Effector CD8-positive, alpha-beta T cell (primary cell): ENCODE measurements at places on chromosomes 6 and 20.

DNA sequence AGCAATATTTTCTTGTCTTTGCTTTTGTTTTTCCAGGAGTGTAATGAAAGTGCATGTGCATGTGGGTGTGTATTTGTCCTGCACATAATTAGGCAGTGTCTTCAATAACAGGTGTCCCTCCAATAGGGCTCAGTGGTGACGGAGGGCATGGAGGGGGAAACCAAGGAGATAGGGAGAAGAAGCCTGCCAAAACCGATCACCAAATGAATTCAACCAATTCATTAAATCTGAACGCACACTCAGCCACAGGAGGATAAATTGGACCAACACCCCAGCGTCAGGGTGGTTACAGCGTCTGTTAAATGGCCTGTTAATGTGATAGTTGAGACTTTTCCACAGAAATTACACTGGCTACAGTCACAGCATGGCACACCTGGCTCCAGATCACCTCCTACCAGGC, 527.6 kb downstream of the CD83 start:
- DNase-seq = no peak

DNA sequence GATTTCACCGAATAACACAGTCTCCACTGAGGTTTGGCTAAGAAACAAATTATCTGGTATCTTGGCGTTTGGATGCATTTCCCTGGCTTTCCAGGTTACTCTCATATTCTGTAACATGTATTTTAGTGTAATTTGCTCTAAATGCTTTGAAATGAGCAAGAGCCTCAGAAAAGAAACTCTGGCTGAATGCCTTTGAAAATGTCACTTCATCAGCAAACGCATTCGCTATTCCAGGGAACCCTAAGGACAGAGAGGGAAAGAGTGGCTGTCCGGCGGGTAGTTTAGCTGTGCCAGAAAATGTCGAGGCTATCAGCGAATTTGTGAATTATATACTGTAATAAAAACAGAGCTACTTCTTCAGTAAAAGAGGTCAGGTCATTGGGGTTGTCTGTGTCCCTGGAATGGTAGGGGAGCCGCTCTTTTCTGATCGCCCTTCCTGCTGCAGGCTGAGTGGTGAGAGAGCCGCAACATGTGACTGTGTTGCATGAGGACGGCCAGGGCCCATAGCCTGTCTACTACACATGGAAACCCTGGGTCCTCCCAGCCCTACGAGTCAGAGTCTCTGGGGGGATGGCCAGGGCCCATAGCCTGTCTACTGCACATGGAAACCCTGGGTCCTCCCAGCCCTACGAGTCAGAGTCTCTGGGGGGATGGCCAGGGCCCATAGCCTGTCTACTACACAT, 57.3 kb downstream of the SMOC2 start:
- no peak for DNase-seq

GRCh38 chr6:15296735-15297134, 50.9 kb downstream of the JARID2 start:
- no peak for DNase-seq

GRCh38 chr6:104699593-104700329, 160.0 kb downstream of the HACE1 start:
- DNase-seq = no peak

DNA sequence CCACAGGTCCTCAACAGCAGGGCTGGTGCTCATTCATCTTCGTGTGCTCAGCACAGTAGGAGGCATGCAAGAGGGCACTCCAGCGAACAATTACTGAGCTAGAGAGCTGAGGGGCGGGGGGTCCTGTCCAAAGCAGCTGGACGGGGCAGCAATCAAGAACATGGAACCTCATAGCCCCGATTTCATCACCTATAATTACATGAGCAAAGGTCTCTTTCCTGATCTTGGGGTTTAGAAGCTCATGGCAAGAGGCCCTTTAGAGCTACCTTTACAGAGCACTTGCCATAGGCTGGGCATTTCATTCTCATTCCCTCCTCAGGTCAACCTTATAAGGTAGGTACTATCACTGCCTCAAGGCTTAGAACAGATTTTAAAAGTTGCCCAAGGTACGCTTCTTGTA, 10.4 kb downstream of the MOCS1 start:
- no peak for DNase-seq

DNA sequence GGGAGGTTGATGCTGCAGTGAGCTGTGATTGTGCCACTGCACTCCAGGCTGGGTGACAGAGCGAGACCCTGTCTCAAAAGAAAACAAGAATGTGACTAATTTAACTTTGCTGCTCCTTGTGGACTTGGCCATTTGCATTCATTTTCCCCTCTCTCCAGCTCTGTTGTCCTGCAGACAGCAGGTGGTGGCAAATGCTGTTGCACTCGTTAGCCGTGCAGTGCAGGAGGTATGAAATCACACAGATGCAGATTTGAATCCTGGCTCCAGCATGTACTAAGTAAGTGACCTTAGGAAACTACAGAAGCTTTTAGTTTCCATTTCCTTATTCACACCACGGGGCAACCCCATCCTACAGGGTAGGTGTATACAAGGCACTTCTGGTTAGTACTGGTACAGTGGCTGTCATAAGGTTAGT, 9.6 kb upstream of the BEND3 start:
- no peak for DNase-seq

DNA sequence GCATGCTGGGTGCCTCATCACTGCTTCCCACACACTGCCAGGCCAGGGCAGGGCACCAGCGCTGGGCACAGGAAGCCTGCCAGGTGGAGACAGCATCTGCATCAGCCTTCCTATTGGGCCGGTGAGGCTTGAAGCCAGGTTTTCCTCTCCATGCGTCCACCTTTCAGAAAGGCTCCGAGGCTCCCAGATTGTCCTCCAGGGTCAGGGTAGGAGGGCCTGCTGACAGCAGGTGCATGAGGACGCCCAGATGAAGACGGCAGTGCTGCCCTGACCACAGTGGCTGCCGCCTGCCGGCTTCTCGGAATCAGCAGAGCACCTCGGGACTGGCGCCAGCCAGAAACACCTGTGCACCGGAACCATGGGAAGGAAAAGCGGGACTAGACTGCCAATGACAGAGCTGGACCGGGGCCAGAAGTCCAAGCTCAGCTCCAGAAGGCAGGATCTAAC, 170.5 kb upstream of the CST7 start:
- DNase-seq = no peak

GRCh38 chr20:25686081-25687067, 10.3 kb downstream of the ZNF337 start:
- no peak for DNase-seq

DNA sequence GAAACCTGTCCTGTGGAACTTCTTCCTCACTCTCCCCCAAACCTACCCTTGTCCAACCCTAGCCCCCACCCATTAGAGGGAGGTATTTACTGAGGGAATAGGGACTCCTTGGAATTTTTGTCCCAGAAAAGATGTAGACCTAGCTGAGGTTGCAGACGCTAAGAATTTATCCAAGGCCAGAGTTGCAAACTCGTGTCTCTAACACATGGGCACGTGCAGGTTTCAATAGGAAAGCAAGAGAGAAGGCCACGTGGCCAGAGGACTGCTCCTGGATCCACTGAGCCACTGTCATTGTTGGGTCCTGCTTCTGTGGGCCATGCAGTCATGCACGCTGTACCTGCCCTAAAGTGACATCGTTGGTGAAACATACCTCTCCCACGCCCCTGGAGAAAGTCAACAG, 243.4 kb upstream of the KCNG1 start:
- no peak for DNase-seq

GRCh38 chr6:53014744-53015143, 19.7 kb upstream of the GSTA4 start:
- DNase-seq = no peak

DNA sequence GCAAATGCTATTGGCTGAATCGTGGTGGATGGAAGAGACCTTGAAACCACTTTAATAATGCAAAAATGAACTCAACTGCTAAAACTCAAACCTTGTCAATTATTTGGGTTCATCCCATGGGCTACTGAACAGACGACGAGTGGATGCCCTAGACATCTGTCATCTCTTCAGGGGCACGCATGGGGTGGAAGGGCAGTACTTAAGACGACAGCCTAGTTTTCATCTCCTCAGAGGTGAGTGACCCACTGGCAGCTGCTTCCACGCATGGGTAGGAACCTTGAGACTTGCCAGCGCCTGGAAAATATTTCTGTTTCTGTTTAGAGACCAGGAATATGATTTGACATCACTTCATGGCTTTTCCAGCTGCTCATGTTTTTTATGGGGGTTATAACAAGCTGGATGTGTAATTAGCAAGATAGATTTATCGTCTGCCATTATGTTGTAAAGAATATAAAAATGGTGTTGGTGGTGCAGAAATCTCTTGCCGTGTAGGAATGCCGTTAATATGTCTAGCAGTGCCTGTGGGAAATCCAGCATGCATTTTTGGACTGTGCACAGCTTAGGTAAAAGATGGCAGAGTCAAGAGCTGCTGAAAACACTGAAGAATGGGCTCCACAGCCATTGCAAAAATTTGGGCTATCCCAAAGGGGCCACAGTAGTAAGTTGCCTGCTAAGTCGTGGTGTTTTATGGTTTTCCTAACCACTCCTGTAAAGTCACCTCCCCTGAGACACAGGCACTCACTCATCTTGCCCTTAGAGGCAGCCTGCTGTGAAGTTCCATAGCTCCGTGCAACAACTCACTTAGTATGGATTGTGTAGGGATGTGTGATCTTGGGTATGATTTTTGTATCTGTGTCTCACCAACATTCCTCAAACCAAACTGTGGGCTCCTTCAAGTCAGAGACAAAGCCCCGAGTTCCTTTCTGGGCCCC, 203.3 kb downstream of the EYA2 start:
- no peak for DNase-seq

DNA sequence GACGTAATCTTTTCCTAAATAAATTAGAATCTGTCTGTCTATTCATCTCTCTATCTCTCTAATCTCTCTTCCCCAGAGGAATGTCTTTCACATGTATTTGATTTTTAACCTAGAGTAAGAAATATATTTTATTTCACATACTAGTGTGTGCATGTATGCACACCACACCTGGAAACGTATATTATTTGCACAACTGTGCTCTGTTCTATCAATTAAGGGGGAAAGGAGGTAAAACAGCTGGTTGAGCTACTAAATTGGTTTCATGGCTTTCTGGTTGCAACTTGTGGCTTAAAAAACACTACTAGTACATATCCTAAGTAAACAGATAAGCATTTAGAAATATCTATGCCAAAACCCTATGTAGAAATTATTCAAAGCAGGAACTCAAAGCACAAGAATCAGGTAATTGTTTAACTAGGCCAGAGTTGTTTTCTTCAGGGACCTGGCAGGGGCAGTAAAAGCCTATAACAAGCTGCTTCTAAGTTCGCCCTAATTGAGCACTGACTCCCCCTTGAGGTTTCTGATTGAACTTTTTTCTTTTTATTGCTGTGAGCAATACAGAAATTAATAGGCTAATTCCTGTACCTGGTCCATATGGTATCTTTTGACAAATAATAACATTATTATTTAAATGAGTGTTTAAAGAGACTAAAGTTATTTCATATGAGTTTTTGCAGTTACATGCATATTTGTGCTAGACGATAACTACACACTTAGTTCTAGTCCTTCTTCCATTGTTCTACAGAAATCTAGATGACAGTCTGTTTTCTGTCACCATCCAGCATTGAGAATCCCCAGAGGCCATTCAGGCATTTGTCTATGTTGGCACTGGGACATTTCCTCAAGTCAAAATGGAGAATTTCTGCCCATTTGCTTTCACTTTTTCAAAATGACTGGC, 88.6 kb downstream of the MCHR2 start:
- DNase-seq = no peak

DNA sequence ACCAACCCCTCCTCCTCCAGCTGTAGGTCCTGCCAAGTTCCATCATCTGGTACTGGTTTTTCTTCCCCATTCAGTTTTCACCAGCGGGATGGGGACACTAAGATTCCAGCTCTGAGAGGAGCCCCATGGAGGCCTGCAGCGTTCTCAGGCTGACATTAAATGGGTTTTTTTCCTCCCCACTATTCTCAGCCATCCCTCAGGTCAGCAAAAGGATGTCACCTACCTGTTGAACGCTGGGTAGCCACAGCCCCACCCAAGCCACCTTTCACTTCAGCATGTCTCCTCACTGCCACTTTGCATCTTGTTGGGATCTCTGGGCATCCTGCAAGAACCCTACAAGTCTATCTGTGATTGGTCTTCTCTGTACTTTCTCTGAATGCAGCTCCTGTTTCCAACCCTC, 6.8 kb downstream of the KCNK17 start:
- no peak for DNase-seq

DNA sequence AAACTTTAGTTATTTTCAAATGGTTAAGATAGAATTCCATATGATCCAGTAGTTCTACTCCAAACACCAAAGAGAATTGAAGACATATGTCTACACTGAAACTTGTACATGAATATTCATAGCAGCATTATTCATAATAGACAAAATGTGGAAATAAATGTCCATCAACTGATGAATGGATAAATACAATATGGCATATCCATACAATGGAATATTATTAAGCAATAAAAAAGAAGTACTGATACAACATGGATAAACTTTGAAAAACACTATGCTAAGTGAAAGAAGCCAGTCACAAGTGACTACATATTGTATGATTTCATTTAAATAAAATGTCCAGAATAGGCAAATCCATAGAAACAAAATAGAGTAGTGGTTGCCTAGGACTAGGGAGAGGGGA, 33.6 kb upstream of the TRAF3IP2 start:
- DNase-seq = no peak

DNA sequence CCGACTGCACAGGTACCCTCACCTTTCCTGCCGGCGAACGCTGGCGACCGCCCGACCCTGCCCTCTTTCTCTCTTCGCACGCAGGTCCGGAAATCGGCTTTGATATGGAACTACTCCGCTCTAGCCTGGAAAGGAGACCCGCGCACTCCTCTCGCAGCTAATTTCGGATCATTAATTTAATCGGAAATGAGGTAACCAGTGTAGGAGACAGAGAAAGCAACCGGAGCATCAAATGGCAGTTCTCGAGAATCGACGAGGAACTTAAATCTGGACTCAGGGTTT, 949 bp upstream of the ATXN1 start:
- no peak for DNase-seq
